ENCODE measurements at places on chromosomes 2 and 18. TPM values are rescaled to one million over a fixed set of nuclear protein-coding genes. Genes with fewer than 3 reads are reported as not detected.

The INHBB gene
- 0.12 TPM for total RNA-seq

The IL1RL2 gene
- total RNA-seq: 2.2 TPM

The LONRF2 gene
- total RNA-seq: 0.13 TPM

The TBR1 gene
- not detected for total RNA-seq

The EDAR gene
- total RNA-seq: not detected

The C18orf32 gene
- 10.6 TPM for total RNA-seq

The TCF7L1 gene
- 2.0 TPM for total RNA-seq

The SLC35F6 gene
- total RNA-seq: 26.7 TPM

The ZNF397 gene
- 16.8 TPM for total RNA-seq

The CLHC1 gene
- total RNA-seq: 10.4 TPM

All from aortic smooth muscle cell (primary cell).